T-cell (primary cell): ENCODE measurements at places on chromosomes 7 and 10. TPM values are rescaled to one million over a fixed set of nuclear protein-coding genes. Genes with fewer than 3 reads are reported as not detected.

DNA sequence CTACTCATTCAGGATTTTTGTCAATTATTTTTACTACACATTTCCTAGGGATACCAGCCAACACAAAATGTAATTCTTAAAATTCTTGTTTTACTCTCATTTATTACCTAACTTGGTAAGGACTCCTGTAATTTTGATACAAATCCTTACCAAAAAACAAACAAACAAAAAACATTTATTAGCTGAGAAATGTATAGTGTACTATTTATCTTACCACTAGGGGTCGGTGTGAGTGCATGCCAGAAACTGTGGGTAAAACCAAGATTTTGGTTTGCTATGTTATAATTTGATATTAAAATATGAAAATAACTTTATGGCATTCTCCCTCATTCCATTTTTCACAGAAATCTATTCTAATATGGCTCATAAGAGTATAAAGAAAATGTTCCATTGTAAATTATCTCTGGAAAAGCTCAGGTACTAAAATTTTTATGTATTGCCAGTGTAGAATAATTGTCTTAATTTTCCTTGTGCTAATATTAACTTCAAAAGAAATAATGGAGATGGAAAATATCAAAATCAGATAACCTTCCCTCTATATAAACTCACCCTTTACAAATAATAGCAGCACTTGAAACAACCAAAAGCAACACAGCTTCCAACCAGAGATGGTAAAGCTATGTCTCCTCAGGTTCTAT lies 290.8 kb upstream of the PCDH15 start:
- no peak for DNase-seq

DNA sequence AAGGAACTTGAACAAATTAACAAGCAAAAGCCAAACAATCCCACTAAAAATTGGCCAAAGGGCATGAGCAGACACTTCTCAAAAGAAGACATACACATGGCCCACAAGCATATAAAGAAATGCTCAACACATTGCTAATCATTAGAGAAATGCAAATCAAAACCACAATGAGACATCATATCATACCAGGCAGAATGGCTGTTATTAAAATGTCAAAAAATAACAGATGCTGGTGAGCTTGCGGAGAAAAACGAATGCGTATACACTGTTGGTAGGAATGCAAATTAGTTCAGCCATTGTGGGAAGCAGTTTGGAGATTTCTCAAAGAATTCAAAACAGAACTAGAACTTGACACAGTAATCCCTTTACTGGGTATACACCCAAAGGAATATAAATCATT lies 311.7 kb upstream of the HPS1 start:
- DNase-seq, result no peak

- no peak for DNase-seq
Observed at GRCh38 chr10:90168244-90168643, 466.9 kb downstream of the KIF20B start.

DNA sequence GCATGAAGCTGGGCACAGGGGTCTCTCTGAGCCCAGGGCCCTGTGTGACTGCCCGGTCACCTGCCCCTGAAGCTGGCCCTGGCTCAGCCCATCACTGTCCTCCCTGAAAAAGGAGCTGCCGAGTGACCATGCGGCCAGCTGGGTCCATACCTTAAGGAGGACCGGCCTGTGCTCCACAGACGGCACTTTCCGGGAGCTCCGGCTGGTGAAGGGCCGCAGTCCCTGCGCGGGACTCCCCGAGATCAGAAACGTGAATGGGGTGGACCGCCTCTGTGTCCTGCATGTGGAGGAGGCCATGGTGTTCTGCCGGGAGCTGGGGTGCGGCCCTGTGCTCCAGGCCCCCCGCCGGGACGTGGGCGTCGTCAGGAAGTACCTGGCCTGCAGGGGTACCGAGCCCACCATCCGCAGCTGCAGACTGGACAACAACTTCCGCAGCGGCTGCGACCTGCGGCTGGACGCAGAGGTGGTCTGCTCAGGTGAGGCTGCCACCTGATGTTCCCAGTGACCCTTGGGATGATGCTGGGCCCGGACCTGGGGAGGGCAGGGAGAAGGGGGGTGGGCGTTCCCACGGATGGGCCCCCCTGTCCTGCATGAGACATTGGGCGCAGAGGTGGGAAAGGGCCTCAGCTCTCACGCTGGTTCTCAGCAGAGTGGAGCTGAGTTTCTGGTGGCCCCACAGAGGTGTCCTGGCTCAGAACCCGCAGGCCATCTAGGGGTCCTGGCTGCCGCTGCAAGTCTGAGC lies 3.5 kb downstream of the SCART1 start:
- DNase-seq, result no peak

The PSTK gene
- 3.7 TPM for total RNA-seq

DNA sequence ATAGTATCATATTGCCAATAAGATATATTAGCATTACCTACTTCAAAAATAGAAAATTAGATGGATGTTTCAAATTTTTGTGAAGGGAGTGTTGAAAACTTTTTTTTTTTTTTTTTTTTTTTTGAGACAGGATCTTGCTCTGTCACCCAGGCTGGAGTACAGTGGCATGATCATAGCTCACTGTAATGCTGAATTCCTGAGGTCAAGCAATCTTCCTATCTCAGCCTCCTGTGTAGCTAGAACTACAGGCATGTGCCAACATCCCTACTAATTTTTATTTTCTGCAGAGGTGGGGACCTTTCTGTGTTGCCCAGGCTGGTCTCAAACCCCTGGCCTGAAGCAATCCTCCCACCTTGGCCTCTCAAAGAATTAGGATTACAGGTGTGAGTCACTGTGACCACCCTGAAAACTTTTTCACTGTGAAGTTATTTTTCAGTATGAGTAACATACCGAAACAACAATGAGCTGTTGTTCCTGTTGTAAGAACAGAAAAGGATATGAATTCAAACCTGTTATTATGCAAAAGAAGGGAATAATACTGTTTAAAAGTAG lies 266.9 kb downstream of the NEBL start:
- DNase-seq, result no peak

The FLNC gene
- total RNA-seq, result 0.38 TPM

DNA sequence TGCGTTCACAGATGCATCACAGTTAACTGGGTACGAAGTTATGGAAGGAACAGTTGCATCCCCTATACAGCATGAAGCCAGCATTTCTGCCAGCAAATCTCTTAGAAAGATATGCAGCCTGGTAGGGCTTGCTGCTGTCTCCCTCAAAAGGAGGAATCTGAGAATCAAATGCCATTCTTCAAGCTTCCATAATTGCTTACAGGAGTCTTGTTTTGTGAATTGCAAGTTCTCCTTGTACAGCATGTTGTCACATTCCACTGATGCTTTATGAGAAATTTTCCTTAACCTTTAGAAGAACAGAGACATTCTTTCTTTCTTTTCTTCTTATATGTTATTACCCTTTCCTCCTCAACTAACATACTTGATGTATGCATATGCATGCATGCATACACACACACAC lies 134.6 kb downstream of the CHRM2 start:
- no peak for DNase-seq

DNA sequence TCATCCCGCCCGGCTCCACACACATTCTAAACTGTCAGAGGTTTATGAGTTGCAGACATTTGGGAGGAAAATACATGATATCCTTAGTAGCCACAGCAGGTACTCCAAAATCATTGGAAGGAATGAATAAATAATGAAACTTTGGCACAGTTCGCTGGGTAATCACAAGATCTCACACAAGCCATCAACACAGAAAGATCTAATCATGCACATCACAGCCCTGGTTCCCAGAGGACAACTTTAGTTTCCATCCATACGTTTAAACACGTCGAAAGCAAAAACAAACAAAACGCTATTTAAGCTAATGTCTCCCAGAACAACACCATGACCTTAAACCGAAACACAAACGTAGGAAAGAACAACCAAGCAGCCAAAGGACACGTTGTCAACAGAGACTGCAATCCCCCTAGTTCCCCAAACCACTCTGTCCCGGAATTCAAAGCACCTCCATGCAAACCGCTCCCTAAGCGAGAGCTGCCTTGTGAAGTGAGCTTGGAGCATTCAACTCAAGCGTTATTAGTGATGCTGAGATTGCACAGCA lies 12.3 kb downstream of the SVIL start:
- no peak for DNase-seq

GRCh38 chr10:71178880-71179279 lies 33.5 kb upstream of the UNC5B start:
- DNase-seq, result no peak
